ENCODE measurements at places on chromosomes 12 and 14.

GRCh38 chr12:129440278-129440677, 463.5 kb downstream of the TMEM132D start:
- no peak for DNase-seq

DNA sequence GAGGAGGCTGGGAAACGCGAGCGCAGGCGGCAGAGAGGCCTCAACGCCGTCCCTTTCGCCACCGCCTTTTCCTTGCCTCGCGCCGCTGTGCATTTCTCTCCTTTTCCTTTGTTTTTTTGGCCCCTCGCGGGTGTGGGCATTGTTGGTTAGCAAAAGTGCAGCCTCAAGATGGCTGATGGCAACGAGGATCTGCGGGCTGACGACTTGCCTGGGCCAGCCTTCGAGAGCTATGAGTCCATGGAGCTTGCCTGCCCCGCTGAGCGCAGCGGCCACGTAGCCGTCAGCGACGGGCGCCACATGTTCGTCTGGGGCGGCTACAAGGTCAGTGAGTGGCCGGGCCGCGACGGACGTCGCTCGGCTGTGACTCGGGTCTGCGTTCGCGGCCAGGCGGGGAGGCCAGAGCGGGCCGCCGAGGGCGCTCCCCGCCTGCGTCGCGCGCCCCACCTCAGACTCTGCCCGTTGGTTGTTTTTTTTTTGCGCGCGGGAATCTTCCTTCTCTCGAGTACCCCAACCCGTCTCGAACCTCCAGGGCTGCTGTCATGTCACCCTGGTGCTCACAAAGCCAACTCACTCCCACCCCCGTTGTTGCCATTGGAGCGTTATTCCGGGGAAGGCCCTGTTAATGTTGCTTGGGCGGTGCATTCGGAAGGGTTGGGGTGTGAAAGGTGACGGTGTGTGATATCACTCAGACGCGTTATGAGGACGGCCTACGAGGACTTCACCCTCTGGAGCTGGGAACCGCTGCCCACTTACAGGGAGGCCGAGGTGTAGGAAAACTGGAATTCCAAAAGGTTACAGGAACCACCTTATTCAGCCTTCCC, 558 bp downstream of the KLHDC2 start:
- peak; percentile 50 for DNase-seq

- peak; percentile 45 for DNase-seq
These were observed 523 bp downstream of the WSB2 start for GRCh38 chr12:118060301-118061010.

- DNase-seq = no peak
These were observed 55.6 kb downstream of the GTF2A1 start for GRCh38 chr14:81165188-81165587.

DNA sequence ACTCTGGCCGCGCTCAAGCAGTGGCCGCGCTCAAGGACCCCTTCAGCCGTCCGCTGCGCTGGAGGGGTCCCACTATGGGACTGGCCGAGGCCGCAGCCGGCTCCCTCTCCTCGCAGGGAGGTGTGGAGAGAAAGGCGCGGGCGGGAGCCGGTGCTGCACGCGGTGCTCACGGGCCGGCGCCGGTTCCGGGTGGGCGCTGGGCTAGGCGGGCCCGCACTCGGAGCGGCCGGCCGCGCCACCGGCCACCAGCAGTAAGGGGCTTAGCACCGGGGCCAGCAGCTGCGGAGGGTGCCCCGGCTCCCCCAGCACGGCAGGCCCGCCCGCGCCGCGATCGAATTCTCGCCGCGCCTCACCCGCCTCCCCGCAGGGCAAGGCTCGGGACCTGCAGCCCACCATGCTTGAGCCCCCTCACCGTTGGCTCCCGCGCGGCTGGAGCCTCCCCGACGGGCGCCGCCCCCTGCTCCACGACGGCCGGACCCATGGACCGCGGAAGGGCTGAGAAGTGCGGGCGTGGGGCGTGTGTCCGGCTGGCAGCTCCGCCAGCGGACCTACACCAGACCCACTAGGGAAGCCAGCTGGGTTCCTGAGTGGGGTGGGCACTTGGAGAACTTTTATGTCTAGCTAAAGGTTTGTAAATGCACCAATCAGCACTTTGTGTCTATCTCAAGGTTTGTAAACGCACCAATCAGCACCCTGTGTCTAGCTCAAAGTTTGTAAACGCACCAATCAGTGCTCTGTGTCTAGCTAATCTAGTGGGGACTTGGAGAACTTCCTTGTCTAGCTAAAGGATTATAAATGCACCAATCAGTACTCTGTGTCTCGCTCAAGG, 49.5 kb downstream of the KLHL28 start:
- peak; percentile 4 for DNase-seq

- no peak for DNase-seq
These were observed 82.1 kb upstream of the FUT8 start for GRCh38 chr14:65330416-65330815.

DNA sequence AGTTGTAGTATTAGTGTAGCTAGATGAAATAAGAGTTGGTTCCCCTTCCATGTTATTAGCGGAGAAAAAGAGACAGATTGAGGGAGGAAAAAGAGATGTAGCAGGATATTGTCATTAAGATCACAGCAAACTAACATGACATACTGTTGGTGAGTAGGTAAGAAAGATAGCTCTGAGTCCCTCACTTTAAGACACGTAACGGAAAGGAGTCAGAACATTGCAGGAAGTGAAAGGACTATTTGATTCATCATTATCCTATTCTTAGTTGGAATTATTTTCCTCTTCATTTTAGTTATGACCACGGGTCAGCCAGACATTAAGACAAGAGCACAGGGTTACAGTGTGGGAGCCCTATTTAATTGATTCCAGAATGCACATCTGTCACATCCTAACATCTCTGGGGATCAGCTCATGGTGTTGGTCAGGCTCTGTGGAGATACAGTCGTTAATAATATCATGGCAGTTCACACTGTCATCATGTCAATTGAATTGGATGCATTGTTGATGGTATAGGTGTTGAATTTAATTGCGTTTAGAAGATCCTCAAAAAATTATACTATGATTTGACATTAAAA, 55.0 kb downstream of the TMX1 start:
- DNase-seq = no peak

- no peak for DNase-seq
These were observed 822 bp upstream of the RDH5 start for GRCh38 chr12:55719371-55719770.

GRCh38 chr12:101116911-101117310, 93.1 kb downstream of the SLC5A8 start:
- no peak for DNase-seq

DNA sequence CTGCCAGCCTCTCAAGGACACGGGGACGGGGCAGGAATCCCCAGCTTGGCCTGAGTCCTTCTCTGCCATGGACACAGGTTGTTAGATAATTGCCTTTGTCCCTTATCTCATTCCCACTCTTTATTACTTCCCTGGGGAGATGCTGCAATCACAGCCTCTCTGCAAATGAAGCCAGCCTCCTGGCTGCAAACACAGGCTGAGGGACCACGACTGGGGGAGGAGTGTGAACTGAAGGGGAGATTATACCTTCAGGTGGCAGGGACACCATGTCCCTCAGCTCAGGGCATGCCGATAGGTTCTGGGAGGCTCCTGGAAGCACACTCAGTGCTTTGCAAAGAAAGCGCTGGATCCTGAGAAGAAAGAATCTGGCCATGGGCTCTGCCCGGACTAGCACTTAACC, 16.1 kb upstream of the CHGA start:
- no peak for DNase-seq

DNA sequence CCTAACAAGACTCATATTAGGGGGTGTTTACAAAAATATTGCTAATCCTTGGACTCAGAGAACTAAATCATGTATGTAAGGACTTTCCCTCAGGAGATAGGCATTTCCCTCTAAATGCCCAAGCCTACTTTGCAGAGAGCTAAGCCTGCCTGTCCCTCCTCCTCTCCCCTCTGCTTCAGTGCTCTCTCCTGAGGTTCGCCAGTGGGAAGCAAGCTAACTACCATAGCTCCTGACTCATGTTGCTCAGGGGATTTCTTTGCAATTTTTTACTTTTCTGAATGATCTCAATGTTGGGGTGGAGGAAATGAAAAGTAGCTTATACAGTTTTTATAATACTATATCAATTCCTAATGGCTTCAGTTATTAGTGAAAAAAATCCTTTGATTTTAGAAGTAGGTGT, 29.6 kb downstream of the IFT43 start:
- no peak for DNase-seq

DNA sequence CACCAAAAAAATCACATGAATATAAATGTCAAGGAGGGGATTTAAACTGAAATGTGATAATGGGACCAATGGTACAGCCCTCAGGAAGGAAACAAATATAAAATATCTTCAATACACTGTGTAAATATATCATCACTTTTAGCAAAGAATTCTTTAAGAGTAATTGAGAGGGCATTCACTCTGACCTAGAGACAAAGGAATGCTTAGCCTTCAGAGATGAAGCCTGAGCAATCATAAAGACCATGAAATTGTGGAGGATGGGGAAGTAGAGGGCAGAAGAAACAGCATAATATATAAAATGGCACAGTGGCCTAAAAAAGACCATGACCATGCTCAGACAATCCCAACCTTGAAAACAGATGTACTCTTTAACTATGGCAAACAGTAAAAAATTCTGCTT, 20.4 kb downstream of the YAF2 start:
- DNase-seq = no peak

Measured in endothelial cell (in vitro differentiated cells).